ENCODE measurements at places on chromosomes 11 and 22. TPM values are rescaled to one million over a fixed set of nuclear protein-coding genes. Genes with fewer than 3 reads are reported as not detected.

The UBQLN3 gene
- under 0.01 TPM for total RNA-seq

The MAP4K2 gene
- total RNA-seq: 28.3 TPM

The USP47 gene
- total RNA-seq: 75.4 TPM

The CRYBA4 gene
- not detected for total RNA-seq

The OR52E2 gene
- total RNA-seq: not detected

The SAA2 gene
- not detected for total RNA-seq

The SULT4A1 gene
- not detected for total RNA-seq

The OSM gene
- total RNA-seq: not detected

The MGAT3 gene
- total RNA-seq: 0.57 TPM

The TRIM29 gene
- 0.57 TPM for total RNA-seq

All from placental pericyte (primary cell).